MM.1S (cell line): ENCODE measurements at places on chromosomes 12 and 14.
A peak's percentile ranks its signal among the peaks of the same experiment; 100 is the strongest.

DNA sequence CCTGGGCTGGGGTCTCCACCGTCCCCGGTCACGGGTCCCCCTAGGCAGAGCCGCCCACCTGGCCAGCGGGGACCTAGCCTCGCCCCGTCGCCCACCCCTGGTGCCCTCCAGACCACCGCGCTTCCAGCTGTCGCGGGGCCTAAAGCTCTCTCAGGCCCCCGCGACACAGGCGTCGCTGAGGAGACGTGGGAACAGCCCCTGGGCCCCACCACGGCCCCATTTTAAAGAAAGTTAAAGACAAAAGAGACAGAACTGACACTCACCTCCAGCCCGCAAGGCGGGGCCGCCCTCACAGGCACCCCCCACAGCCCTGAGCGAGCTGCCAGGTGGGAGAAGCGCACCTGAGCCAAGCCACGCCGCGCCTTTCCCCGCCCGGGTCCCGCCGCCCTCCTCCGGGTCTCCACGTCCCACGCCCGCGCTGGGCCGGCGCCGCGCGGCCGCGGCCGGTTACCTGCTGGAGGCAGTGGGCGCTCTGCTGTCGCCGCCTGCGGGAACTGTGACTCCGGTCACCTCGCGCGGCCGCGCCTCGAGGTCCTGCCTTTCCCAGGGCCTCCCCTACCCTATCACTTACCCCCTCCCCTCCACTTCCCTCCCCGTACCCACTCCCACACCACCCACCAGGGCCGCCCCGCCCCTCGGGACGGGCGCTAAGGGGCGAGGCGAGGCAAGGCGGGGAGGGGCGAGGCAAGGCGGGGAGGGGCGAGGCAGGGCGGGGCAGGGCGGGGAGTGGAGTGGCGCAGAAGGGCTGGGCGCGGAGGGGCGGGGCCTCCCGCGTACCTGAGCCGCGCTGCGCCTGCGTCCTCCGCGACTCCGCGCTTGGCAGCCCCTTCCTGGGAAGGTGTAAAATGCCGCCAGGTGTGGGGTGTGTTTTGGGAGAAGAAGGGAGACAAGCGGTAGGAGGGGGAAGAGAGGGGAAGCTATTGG, 31.2 kb downstream of the TC2N start:
- DNase-seq = no peak

- DNase-seq = no peak
Observed at GRCh38 chr12:24416423-24417109, 467.1 kb upstream of the SOX5 start.

DNA sequence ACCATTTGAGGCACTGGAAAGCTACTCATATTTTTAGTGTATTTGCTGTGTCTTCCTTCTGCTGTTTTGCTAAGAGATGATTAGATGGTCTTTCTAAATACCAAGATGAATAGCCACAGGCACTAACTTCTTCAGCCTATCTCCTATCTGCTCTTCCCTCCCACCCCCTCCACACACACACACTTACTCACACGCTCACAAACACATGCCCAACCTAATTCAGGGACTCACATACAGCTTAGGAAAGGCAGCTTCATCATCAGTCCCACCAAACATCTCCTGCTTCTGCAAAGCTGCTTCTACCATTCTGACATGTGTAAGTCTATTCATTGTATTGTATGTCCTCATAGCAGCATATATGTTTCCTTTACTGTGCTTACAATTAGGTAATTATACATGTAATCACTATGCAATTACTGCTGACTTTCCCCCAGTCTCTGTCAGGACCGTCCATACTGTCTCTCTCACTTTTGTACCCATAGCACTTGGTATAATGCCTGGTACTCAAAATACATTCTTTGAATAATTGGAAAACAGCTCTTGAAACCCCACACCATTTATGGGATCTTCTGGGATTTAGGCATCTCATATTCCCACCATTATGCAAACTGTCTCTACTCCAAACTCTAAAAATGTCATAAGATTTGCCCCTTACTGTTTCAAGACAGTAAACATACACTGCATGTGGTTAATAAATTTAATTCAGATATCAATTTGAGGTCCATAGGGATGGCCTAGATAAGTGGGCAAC, 83.3 kb upstream of the HIF1A start:
- DNase-seq = no peak

GRCh38 chr12:83656004-83656403, 969.3 kb downstream of the TMTC2 start:
- no peak for DNase-seq

DNA sequence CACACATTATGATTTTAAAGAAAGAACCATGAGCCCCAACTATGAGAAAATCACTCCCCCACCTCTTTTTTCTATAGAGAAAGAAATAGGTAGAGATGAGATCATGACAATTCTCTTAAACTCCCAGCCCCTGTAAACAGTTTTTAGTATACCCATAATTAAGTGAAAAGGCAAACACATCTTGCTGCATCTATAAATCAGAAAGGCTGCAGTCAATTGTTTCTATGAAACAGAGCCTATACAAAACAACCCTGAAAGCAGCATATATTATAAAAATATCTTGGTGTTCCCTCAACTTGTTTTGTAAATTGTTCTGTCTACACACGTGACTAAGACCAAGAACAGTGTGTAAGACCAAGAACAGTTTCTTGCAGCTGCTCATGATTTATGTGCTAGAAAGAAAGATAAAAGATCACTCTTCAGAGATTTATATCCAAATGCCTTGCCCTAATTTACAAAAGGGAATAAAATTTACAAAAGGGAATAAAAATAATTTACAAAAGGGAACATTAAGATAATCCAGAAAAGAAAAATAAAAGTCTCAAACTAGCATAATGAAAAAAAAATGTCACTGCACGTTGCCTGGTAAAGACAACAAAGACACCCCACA, 4.8 kb downstream of the KITLG start:
- DNase-seq = no peak

- no peak for DNase-seq
Observed at GRCh38 chr12:50636505-50636904, 127.4 kb upstream of the ATF1 start.

DNA sequence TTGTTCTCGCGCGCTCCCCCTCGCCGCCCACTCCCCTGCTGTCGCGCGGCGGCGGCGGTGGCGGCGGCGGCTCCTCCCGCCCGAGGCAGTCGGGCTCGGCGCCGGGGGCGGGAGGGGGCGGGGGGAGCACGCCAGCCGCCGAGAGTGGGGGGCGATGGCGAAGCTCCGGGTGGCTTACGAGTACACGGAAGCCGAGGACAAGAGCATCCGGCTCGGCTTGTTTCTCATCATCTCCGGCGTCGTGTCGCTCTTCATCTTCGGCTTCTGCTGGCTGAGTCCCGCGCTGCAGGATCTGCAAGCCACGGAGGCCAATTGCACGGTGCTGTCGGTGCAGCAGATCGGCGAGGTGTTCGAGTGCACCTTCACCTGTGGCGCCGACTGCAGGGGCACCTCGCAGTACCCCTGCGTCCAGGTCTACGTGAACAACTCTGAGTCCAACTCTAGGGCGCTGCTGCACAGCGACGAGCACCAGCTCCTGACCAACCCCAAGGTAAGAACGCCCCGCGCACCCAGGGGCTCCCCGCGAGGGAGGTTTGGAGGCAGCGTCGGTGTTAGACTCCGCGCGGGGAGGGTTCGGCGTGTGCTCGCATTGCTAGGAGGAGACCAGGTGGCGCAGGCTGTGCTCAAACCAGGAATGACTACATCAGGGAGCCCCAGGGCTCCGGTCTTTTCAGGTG, 629 bp downstream of the KCNMB4 start:
- peak; percentile 61 for DNase-seq

- DNase-seq = peak; percentile 35
Observed at GRCh38 chr12:16165506-16165905, 112.0 kb downstream of the SLC15A5 start.

DNA sequence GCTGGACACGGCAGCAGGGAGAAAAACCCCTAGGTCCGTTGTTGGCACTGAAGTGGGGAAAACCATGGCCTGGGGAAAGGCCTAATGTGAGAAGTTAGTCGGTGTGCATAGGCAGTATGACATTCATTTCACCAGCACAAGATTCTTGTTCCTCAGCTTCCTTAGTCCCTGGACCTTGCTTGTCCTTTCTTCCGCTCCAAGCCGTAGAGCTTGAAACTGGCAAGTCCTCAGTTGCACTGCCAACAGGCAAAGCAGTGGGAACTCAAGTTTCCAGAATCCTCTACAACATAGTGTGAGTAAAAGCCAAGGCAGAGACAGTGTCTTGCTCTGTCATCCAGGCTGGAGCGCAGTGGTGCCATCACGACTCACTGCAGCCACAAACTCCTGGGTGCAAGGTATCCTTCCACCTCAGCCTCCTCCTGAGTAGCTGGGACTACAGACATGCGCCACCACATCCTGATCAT, 138.5 kb upstream of the AMIGO2 start:
- DNase-seq = no peak

GRCh38 chr14:74488786-74489397, 4.2 kb downstream of the NPC2 start:
- peak; percentile 47 for DNase-seq

GRCh38 chr12:68932961-68933893, at the start of gene CPM:
Gene CPM, minus strand, starts transcription at chr12:68933171. Its CDS starts 334 bp downstream, at chr12:68932837.
- DNase-seq = peak; percentile 74

DNA sequence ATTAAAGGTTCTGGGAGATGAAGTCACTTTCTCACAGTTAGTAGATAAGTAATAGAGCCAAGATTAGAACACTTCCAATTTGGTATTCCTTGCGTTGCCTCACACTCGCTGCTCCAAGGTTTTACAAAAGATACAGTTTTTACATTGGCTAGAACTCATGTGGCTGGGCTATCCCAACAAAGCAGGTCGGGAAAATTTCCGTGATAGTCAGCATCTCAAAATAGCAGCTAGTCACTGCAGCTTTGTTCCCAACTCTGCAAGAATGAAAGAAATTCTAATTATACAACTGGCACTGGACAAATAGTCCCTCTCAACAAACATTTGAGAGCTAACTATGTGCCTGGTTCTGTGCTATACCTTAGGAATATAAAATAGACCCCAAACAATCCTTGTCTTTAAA, 24.6 kb upstream of the PPP1R12A start:
- DNase-seq = no peak

- DNase-seq = no peak
Observed at GRCh38 chr12:50362671-50363070, 33.7 kb downstream of the FAM186A start.

DNA sequence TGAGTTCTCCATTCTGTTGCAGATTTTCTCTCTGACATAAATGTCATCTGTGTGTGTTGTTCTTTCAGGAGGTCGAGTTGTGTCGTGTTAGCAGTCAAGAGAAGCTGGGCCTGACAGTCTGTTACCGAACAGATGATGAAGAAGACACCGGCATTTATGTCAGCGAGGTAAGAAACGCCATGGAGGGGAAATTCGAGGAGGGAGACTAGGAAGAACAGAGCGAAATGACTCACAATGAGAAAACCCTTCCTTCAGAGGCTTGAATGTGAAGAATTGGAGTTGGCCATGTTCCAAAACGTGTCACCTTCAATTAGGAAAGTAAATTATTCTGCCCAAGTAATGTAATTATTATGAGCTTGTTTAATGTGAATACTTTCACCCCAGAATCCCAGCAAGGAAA, 364.5 kb downstream of the PDZRN4 start:
- no peak for DNase-seq

- DNase-seq = no peak
Observed at GRCh38 chr12:113387631-113388030, 16.1 kb downstream of the SDS start.

- DNase-seq = no peak
Observed at GRCh38 chr14:64826845-64827244, 52.9 kb downstream of the SPTB start.

GRCh38 chr12:101696251-101697196, 916 bp upstream of the CHPT1 start:
- DNase-seq = peak; percentile 60

DNA sequence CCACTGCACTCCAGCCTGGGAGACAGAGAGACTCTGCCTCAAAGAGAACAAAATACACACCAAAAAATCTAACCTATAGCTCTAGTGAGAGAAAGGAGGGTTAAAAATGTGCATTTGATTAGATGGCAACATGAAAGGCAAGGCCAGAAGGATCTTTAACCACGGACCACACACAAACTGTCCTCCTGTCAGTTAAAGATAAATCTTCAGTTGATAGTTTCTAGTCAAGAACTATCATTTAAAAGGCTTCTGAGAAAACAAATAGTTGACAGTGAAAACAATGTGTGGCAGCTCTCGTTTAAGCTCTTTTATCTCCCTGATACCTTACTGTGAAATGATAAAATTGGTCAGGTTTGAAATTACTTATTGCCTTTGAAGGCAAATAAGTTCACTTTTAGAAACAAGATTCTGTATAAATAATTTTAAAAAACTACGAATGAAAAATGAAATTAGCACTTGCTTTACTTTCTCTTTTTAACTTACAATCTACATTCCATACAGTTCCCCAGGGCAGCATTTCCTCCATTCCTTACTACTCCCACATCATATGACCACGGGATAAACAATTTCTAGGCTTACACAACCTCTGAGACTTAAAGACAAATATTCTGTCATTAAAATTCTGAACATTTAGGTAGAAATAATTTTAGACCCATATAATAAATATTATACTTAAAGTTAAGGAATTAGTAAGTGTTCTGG, 71.4 kb upstream of the GNPNAT1 start:
- DNase-seq = no peak

DNA sequence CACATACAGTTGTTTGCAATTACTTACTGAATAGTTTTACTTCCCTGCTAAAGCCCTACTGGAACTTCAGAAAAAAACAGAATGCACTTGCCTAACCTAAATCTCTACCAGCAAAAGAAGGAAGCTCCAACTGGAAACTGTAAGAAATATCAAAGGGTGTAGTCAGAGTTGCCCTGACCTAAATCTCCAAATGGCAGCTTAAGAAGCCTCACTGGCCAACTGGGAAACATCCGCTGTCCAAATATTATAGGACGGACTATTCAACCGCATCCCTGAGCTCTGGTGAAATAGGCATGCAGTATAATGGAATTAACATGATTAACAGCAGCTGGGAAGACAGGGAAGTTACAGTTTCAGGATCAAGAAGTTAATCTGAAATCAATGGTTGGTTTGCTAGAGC, 24.3 kb downstream of the ANAPC7 start:
- DNase-seq = no peak

- no peak for DNase-seq
Observed at GRCh38 chr14:60848066-60848465, 113.5 kb downstream of the MNAT1 start.

DNA sequence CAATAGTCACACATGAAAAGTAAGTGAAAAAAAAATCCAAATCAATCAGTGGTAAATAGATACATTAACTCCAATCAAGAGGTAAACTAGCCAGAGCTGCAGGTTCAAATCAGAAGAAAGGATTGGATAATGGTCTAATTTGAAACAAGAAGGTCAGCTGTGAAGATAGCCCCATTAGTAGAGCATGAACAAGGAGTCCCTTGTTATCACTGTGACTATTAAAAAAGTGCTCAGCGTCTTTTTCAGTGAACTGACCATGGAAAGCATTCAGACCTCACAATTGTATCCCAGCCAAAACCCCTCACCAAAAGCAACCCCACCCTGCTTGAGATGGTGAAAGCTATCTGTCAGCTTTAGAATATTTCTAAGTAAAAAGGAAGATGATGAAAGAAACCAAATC, 125.0 kb upstream of the EGLN3 start:
- DNase-seq = no peak

- DNase-seq = no peak
Observed at GRCh38 chr12:125136702-125137101, 71.5 kb downstream of the AACS start.

- DNase-seq = no peak
Observed at GRCh38 chr12:104834607-104835006, 123.5 kb downstream of the SLC41A2 start.
